ENCODE measurements at places on chromosomes 12 and 14.

DNA sequence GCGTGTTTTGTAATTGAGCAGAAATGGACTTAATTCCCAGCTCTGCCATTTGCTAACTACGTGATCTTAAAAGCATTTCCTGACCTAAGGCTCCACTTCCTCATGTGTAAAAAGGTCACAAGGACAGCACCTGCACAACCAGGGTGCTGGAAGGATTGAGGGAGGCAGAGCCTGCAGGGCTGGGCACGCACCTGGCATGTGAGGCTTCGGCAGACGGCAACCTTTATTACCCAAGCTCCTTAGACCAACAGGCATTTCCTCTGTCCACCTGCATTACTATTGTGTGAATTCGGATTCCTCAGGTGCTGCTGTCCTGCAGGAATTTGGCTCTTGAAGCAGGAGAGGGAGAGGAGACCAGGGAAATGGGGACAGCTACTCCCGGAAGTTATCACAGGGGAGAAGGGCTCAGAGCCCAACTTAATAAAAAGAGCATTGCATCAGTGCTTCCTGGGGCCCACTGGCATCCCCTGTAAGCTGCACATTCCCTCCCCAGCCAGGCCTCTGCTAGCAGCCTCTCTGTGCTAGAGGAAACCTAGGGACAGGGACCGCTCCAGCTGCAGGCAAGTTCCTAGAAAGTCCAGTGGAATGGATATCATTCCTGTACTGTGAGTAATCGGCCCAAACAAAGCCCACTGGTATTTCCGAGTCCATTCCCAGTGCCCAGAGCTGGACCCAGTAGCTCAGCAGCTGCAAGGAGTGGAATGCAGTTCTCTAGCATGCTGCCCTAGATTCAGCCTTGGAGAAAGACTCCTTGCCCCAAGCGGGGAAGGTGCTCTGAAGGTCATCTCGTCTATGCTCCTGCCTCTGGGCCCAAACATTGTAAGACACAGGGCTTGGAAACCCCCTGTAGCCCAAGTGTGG lies 157.1 kb upstream of the CCND2 start:
- no peak for DNase-seq

GRCh38 chr12:116186482-116187150 lies 90.9 kb downstream of the MED13L start:
- no peak for DNase-seq

DNA sequence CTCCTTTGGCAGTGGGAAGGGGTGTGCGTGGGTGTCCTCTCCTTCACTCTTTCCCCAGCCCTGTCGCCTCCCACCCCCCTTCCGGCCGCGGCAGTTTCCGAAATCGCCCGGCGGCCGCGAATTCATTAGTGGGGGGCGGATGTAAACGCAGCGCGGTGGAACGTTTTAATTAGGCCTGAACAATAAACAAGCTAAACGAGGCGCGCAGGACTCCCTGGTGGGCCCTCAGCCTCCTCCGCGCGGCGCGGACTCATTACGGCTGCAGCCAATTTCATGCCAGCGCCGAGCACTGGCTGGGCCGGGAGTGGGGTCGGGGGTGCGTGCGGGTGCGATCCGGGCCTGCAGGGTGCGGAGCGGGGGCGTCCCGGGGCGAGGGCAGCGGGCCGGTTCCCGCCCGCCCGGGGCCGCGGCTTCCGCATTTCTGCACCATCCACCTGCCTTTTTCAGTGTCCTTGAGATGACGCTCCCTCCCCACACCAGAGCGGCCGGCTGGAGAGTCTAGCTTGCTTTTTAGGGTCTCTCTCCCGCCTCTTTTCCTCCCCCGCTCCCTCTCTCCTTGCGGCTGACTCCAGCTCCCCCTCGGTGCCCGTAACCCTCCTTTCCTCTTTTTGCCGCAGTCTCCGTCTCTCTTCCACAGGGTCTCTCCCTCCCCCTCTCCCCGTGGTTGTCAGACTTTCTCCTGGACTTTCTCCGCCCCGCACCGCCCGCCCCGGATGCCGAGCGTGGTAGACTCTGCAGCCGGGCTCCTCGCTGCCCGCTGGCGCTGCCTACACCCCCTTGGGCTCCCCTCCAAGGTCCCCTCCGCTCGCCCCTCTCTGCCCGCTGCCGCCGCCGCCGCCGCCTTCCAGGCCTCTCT lies at the start of gene CISTR:
Gene CISTR, minus strand, starts transcription at position 644 of the 856 bp plus-strand sequence.
- peak; percentile 64 for DNase-seq

GRCh38 chr12:102728506-102729242 lies 188.4 kb downstream of the PAH start:
- DNase-seq = no peak

DNA sequence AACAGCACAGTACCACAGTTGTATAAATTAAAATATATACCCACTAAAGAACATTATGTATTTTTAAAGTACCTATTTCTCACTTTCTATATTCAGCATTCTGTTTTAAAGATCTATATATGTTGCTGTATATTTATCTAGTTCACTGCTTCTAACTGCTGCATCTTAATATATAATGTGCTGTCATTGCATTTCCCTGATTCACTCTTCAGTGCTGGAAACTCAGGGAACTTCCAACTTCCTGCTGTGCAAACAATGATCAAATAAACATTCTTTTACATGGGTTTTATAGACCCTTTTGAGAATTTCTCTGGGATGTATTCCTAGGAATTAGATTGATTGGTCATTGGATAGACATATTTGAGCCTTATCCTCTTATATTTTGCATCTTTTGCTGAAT lies 379.1 kb downstream of the APAF1 start:
- no peak for DNase-seq

- DNase-seq = no peak
Observed at GRCh38 chr12:4580281-4580688, 18.3 kb downstream of the DYRK4 start.

- no peak for DNase-seq
Observed at GRCh38 chr14:23570806-23571483, 3.4 kb upstream of the AP1G2 start.

DNA sequence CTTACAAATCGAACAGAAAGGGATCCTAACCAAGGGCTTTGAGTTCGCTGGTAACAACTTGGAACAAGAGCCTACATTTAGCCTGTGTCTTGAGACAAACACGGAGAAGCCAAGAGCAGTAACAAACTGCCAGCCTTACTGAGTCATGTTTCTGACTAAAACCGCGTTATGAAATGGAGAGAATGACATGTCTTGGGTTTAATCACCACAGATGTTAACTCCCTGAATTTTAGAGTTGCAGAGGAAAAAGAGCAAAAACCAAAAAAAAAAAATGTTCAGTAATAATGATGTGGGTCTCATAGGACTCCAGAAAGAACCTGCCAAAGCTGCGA lies 1.0 kb downstream of the BLTP3B start:
- peak; percentile 56 for DNase-seq

GRCh38 chr12:119613319-119613936 lies 19.9 kb downstream of the TMEM233 start:
- DNase-seq = no peak

GRCh38 chr14:68823434-68824206 lies 30.8 kb upstream of the ZFP36L1 start:
- DNase-seq = no peak

DNA sequence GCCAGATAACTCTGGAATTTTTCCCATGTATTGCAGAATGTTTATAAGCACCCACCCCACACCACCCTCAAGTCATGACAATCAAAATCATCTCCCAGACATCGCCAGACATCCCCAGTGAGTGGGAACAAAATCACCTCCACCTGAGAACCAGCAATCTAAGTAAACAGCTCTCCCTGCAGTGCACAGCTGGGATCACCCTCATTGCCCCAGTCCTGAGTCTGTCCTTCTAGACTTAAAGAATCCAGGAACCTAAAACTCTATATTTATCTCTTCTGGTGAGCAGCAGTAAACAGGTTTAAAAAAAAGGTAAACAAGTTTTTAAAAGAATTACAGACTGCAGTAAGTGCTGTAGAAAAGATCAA lies 43.3 kb upstream of the CMKLR1 start:
- DNase-seq = no peak

GRCh38 chr14:102652194-102652593 lies 59.7 kb downstream of the RCOR1 start:
- DNase-seq = no peak

- peak; percentile 73 for DNase-seq
Observed at GRCh38 chr14:71711619-71712018, 220.6 kb upstream of the RGS6 start.

DNA sequence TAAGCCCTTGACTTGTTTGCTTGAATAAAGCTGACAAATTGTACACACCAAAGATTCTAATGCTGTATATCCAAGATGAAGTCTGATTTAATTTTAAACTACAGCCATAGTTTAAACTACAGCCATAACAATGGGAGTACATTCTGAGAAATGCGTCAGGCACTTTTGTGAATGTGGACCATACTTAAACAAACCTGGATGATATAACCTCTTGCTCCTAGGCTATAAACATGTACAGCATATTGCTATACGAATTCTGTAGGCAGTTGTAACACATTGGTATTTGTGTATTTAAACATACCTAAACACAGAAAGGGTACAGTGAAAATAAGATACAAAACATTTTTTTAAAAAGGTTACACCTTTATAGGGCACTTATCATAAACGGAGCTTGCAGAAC lies 59.4 kb upstream of the KCNMB4 start:
- no peak for DNase-seq

DNA sequence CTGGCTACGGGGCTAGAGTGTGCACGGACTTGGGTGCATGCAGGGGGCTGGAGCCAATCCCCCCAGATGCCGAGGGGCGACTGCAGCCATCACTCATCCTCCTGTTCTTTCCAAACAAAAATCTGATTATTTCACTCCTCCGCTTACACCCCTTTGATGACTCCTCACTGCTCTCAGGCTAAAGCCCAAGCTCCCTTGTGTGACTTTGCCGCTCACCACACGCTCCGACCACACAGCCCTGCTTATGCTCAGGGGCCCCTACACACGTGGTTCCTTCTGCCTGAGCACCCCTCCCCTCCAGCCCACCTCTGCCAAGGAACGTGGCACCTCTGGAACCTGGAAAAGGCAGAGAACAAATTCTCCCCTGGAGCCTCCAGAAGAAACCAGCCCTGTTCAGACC lies 13.7 kb downstream of the CHFR start:
- DNase-seq = no peak

Measured in NCI-H2171 treated with DMSO at 0.1 percent for 48 hours (cell line).